Urinary bladder (tissue), 4 donors: ENCODE measurements at places on chromosomes 13 and 19. TPM values are rescaled to one million over a fixed set of nuclear protein-coding genes. Genes with fewer than 3 reads are reported as not detected.

CEACAM3 gene
- total RNA-seq, result not detected

- no peak for DNase-seq
These were observed 109.7 kb downstream of the PAN3 start for GRCh38 chr13:28248080-28248479.

DNA sequence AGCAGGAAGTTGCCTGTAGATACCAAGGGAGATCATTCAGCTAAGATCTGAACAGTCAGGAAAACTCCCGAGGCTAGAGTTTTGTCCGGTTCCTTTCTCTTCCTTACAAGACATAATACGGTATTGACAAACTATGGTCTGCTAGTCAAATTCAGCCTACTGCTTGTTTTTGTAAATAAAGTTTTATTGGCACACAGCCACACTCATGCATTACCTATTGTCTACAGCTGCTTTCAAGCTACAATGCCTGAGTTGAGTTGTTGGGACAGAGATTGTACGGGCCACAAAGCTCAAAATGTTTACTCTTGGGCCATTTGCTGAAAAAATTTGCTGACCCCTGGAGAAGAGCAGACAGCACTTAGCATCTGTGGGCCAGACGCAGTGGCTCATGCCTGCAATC, 2.5 kb downstream of the SLC1A6 start:
- no peak for DNase-seq

DNA sequence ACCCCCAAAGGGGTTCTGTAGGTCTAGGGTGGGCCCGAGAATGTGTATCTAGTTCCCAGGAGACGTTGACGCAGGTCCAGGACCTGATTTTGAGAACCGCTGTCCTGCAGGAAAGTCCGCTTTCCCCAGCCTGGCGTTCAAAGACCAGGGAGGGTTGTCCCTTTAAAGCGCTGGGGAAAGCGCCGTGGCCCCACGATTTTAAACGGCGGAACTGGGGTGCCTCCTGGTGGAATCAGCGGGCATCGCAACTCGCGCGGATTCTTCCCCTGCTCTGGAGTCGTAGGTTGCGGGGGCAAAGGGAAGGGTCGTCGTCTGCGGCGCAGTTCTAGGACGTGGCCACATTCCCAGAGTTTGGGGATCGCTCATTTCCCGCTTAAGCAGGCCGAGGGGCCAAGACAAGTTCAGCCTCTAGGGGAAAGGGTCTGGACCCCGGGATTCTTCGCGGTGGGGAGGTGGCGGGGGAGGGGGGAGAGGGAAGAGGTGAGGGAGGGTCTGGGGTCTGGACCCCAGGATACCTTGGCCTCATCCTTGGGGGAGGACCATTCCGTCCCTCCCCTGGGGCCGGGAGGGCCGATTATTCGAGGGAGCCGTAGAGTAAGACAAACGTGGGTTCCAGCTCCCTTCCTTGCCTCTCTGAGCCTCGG, 7.7 kb downstream of the PNMA8B start:
- DNase-seq, result peak; percentile 46

DNA sequence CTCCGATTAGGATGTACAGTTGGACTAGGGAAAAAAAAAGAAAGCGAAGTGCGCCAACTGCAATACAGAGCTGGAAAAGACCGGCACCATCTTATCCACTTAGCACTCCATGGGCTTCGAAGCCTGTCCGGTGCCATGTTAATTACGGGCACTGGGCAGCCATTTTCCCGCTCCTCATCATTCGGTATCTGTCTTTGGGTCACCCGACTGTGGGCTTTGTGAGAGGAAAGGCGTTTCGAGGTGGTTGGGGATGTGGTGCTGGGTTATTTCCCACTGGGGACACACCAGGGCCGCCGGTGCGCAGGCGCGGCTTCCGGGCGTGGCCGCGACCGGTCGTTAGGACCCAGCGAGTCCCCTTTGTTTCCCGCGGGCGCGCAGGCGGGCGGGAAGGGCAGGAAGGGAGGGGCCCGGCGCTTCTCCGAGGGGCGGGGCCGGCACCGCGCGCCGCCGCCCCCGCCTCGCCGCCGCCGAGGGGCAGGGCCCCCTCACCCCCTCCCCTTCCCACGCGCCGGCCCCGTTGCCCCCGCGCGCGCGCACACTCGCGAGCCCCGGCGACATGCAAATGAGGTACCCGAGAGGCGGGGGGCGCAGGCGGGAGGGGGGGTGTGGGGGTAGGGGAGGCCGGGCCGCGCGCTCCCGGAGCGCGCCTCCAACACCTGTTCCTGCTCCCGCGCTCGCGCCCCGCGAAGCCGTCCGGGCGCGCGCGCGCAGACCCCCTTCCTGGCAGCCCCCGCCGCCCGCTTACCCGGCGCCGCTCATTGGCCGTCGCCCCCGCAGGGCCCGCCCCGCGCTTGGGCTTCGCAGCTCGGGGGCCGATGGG, at the start of gene ZNF524:
ZNF524 (plus strand) TSS at position 447 of the 820 bp plus-strand sequence. CDS start 1,825 bp downstream, outside the sequence.
- DNase-seq, result peak; percentile 89

DNA sequence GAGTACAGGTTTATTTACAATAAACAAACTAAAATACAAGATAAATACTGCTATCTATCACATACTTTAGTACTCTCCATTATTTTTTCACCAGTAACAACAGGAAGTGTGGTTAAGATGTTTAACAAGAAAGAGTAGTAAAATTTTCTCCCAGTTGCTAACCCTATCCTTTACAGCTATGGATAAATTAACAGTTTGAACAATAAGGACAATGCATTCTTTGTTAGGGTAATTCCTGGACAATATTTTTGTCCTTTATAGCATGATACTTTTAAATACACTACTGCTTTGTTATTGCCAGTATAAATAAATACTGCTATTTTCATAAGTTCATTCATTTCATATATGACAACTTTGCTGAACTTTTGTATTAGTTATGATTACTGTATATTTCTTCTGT, 630.2 kb upstream of the ATXN8OS start:
- no peak for DNase-seq

PEAK3 gene
- total RNA-seq, result not detected

CGB5 gene
- total RNA-seq, result not detected

DNA sequence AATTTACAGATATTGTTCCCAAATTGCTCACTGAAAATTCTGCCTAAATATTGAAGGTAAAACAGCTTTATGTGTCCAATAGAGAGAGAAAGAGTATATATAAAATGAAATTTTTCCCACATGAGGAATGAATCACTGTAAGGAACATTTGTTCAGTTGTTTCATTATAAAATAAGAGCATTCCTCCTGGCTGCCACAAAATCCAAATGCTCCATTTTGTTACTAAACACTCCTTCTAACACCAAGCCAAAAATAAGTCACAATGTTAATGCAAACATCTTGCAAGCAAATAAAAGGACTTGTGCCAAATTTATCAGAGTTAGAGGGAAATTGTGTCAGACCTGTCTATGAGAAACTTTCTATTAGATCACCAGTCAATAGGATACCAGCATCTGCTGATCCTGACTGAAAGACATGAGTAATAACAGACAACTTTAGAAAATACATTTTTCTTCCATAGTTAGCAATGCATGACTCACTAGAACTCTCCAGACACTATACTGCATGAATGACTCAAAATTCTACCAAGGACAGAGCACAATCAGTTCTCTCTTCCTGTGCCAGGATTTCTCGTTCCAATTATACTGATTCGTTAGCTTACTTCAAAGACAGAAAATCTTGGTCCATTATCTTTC, 83.5 kb upstream of the FNDC3A start:
- no peak for DNase-seq

CEACAM16 gene
- not detected for total RNA-seq

GRCh38 chr19:23321953-23322549, 71.9 kb upstream of the ZNF724 start:
- DNase-seq, result no peak

GRCh38 chr13:38042771-38043170, 173.2 kb upstream of the TRPC4 start:
- DNase-seq, result no peak

DNA sequence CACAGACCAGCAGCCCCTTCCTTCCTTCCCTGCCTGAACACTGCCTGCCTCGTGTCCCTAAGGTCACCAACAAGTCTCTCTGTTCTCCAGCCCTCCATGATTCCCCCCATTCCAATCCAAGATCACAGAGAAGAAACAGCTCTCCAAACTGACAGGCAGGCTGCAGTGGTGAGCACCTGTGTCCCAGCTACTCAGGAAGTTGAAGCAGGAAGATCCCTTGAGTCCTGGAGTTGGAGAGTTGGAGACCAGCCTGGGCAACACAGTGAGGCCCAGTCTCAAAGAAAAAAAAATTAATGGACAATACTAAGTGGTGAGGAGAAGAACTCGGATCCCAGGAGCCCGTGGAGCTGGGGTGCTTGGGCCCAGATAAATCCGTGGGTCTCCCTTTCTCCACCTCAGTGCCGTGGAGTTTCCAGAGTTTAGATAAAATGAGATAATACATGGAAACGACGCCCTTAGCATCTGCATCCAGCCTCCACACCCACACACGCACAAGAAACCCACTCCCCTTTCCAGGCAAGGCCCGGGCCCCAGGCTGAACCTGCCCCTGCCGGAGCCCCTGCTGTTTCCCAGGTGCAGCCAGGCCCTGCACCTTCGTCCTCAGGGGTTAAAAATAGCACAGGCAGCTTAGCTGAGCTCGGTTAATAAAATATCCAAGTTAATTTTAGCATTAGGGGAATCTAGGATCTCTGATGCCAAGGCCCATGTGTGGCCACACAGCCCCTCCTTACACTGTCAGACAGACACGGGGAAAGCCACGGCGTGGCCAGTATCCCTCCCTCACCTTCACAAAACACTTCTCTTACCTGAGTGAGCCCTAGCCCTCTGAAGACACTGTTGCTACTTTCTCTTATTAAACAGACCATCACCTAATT, 4.7 kb downstream of the RASA3 start:
- DNase-seq, result no peak

VSTM1 gene
- total RNA-seq, result not detected

DNA sequence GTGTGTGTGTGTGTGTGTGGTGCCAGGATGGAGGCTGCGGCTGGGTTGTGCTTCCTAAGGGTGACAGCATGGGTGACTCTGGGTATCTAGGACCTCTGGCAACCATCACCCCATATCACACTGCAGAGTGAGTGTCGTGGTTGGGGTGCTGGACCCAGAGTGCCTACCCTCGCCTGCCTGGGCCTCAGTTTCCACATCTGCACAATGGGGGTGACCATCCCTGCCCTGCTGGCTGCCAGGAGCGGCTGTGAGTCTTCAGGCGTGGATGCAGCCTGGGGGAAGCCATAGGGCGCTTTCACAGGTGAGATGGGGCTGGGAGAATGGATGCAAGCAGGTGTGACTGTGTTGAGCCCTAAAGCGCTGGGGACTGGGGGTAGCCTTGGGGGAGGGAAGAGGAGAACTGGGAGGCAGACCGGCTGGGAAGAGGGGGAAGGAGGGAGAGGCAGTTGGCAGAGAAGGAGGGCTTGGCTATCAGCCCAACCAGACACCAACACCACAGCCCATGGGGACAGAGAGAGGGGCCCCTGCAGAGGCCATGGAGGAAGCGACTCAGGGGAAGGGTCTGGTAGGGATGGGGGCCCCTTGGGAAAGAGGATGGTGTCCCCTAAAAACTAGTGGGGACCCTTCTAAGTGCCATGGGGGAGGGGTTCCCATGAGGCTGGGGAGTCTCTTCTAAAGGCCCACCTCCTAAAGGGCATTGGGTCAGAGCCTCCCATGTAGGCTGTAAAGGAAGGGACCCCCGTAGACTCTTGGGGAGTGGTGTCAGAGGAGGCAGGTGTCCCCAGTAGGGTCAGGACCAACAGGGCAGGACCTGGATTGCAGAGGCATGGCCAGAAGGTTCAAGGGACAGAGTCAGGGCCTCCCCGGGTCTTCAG, 1.7 kb downstream of the PLPPR2 start:
- no peak for DNase-seq
